Stimulated activated CD4-positive, alpha-beta T cell treated with anti-CD3 and anti-CD28 coated beads, TNF-alpha, amount 100 ng/mL, for 48 hours (primary cell): ENCODE measurements at places on chromosomes 13 and 19.

DNA sequence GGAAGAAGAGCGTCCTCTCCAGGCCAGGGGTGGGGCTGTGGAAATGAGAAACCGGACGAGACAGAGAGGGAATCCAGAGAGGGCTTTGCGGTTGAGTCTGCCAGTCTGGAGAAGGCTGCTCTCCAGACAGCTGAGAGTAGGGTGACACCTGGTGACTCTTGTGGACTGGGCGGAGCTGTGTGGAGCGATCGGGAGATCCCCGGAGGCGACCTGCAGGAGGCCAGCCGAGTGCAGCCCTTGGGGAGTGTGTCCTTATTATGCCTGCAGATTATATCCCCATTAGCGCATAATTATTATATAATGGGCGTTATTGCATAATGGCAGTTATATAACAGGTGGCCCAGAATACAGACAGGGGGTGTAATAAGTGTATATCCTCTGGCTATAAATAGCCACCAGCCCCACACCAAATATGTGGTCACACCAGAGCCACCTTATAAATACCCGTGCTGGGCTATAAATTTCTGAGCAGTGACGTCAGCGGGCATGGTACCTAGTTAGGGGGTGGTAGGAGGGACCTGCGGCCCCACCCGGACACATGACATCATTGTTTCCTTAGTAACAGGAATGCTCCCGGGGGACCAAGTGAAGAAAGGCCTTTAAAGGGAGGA, 41.2 kb downstream of the NFIX start:
- no peak for DNase-seq

- DNase-seq = no peak
Observed at GRCh38 chr13:97367016-97367822, 66.8 kb upstream of the RAP2A start.

DNA sequence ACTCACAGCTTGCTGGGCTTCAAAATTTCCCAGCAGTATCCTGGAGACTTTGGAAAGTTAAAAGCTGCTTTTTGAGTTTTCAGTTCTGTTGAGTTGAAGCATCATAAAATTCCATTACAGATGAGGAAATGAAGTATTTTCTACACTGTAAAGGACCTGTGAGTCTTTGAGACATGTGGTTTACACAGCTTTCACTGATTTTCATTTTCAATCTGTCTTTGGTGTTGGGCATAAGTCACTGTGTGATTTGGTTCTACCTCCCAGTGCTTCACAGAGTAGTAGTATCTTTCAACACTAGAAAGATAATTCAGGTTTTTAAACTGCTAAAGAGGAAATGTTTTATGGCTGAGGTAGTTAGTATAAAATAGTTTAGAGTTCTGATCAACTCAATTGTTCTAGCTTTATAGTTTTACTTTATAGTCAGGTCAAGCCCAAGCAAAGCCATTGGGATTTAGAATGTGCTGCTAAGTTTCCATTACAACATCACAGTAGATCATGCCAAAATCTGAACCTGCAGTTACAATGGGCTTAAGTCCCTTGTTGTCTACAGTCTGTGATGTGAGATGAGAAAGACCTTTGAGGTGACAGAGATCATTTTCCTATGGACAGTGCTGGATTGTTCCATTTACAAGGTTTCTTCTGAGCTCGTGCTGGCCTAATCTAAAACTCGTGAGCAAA, 161.6 kb downstream of the FLT1 start:
- no peak for DNase-seq

DNA sequence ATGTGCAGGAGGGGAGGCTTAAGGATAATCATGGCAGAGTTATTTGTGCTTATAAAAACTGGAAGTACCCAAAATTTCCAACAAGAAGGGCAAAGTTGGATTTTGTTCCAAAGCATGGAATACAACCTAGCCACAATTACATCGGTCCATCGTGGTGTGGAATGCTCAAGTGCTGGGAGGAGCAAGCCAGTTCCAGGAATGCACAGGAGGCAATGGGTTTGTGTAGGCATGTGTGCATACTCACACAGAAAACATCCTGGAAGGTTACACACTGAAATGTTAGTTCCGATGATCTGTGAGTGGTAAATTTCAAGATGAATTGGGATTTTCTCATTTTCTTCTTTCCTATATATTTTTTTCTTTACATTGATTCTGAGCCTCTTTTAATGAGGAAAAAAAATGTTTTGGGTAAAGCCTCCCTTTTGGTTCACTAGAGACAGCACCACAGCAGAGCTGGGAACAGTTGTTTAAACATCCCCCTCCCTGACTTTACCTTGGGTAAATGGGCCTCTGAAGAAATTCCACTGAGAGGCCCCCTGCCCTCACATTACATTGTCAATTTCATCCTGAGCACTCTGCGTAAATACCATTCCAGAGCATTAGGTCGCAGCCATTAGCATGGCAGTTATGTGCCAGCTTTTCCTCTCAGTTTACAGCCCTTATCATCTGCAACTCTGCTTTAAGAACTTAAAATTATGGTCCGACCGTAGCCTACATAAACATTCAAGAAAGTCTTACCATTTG, 122.0 kb downstream of the UQCRFS1 start:
- no peak for DNase-seq

DNA sequence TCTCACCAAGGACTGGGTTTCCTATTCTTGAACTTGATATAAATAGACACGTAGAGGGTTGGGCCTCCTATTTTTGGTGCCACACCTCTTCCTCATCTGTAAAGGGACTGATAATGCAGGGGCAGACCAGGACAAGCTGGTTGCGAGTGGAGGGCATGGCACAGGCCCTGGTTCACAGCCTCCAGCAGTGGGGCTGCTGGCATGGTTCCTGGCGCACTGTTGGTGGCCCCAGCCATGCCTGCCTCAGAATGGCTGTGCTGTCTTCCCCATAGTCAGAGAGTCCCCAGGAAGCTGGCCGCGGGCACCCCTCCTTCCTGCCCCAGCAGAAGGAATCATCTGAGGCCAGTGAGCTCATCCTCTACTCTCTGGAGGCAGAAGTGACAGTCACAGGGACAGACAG, 10.5 kb upstream of the OVOL3 start:
- no peak for DNase-seq

DNA sequence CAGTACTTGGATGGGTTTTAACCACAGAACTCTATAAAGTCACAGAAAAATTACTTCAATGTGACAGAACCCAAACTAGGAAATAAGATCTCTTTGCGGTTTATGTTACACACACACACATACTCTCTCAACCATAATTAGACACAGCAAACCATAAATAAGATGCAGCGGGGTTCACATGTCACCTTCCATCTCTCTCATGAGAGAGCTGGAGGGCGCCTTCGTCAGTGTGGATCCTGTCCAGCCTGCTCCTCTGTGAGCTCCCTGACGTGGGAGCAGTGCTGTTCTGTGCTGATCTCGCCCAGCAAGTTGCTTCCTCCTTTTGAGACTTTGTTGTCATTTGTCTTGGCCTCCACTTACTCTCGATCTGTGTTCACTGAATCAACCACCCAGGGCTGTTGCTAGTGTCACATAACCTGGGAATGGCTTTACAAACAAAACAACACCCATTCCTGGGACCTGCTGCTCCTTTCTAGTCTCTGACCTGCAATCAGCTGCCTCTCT, 204.9 kb upstream of the KL start:
- no peak for DNase-seq

GRCh38 chr19:12064590-12065538, at the start of gene ZNF844:
ZNF844 (plus strand) TSS chr19:12064731; CDS start chr19:12064874, 143 bp downstream.
- peak; percentile 69 for DNase-seq

DNA sequence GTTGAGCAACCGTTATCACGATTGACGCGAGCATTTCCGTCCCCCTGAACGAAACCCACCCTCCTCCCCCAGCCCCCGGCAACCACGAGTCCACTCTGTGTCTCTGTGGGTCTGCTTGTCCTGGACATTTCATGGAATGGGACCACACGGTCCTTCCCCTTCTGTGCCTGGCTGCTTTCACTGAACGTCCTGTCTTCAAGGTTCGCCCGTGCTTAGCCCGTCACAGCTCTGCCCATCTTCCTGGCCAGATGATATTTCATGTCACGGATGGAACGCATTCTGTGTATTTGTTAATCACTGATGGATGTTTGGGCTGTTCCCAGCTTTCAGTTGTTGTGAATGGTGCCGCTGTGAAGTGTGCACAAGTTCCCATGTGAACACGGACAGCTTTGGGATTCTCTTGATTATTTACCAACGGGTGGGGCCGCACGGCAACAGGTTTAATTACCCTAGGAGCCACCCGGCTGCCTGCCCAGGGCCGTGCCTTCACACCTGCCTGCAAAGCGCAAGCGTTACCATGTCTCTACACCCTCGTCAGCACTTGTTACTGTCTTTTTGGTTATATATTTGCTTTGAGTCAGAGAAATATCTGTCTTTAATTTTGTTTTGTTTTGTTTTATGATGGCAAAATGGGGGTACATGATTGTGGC, 42.5 kb downstream of the RASA3 start:
- no peak for DNase-seq

- DNase-seq = no peak
Observed at GRCh38 chr19:33667141-33667650, 45.4 kb downstream of the CHST8 start.

DNA sequence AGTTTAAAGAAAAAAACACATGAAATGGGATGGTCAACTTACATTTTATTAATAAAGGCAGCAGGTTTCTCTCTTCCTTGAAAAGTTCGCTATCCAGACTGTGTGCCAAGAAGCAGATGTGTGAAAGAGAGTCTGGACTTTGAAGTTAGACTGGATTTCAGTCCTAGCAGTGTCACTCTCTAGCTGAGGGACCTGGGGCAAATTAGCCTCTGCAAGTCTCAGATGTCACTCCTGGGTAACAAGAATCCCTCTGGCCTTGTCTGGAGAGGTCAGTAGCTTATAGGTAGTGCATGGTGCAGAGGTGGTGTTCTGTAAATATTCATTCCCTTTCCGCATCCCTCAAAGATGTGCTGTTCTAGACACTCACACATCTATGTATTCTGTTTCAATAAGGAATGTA, 187.6 kb upstream of the RNF113B start:
- DNase-seq = no peak

- DNase-seq = no peak
Observed at GRCh38 chr19:6766357-6767080, 716 bp downstream of the SH2D3A start.

GRCh38 chr19:31054430-31054829, 294.8 kb downstream of the TSHZ3 start:
- peak; percentile 8 for DNase-seq

DNA sequence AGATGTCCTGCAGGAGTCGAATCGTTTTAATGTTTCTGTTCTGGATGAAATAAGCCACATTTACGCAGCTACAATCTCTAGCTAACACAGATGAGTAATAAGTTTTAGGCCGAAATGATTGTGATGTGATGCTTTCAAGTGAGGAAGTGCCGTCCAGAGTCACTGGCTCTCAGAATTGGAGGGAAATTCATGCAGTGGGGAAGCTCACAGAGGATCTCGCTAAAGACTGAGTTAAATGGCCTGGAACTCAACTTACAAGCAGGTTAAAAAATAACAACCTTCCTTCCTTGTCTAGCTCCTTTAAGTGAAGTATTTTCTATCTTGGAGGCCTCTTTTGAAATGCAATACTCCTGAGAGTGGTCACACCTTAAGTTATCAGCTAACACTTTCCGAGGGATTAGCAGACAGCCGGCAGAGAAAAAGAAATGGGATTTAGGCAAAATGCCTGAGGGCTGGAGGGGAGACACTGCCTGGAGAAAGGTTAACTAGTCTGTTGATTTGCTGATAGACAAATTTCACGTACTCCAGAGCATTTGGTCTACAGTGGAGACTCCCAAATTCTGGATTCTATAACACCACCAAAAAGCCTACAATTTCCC, 74.2 kb downstream of the IRS2 start:
- DNase-seq = no peak

- DNase-seq = no peak
Observed at GRCh38 chr19:52735734-52736133, 890 bp upstream of the ZNF611 start.

- DNase-seq = no peak
Observed at GRCh38 chr13:109781384-109782065, 4.9 kb downstream of the IRS2 start.

GRCh38 chr19:50932690-50933083, 20.2 kb downstream of the KLK5 start:
- no peak for DNase-seq

- no peak for DNase-seq
Observed at GRCh38 chr13:98800078-98800477, 47.6 kb upstream of the SLC15A1 start.

DNA sequence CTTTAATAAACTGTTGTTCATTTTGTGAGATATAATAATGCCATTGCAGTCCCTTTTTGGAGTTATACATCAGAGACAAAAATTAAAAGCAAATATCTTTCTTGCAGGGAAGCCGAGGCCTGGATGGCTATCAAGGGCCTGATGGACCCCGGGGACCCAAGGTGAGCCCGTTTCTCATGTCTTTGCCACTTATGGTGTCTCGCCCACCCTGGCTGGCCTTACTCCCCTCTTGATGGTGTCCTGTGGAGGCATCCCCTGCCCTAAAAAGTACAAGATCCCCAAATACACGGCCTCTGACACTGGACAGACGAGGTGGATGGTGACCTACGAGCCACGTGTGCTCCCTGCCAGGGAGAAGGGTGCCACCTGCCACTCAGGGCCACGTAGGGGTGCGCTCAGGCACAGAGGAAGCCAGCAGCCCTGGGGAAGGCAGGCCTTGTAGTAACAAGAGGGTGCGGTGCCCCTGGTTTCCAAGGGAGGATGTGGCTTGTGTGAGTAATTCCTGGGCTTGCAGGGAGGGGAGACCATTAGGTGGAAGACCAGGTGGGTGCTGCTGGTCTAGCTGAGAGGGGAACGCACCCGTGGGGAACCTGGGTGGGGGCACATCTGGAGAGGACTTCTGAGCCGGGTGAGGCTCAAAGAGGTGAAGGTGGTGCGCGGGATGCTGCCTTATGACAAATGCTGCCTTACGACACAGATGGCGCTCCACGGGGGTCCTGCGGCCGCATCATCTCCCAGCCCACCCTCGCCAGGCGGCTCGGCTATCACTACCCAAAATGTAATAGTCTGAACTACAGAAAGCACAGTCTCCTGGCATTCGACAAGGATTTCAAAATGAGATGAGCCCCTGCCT, 115.6 kb downstream of the RAB20 start:
- no peak for DNase-seq

DNA sequence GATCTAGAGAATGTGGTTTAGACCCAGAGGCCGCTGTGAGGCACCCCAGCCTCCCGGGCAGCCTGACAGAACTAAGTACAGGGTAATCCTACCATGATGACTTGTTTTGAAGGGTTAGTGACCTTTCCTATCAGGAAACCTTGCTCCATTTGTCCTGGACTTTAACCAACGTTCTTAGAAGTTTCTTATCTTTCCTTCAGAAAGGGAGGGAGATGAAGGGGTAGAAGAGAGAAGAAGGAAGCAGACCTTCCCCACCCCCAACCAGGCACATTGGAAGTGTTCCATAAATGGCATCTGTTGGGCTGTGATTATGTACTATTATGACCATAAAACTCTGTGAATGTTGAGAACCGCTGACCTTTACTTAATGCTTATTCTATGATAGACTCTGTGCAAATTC, 184.2 kb downstream of the OXGR1 start:
- DNase-seq = no peak

GRCh38 chr19:1252821-1253513, 4.6 kb downstream of the MIDN start:
- peak; percentile 63 for DNase-seq

GRCh38 chr13:99346335-99347042, 39.3 kb upstream of the GPR183 start:
- no peak for DNase-seq
